GOT3 (cell line): ENCODE measurements at places on chromosomes 2 and 18.

GRCh38 chr2:215637651-215638050 is 201.8 kb upstream of the FN1 start:
- no peak for DNase-seq

DNA sequence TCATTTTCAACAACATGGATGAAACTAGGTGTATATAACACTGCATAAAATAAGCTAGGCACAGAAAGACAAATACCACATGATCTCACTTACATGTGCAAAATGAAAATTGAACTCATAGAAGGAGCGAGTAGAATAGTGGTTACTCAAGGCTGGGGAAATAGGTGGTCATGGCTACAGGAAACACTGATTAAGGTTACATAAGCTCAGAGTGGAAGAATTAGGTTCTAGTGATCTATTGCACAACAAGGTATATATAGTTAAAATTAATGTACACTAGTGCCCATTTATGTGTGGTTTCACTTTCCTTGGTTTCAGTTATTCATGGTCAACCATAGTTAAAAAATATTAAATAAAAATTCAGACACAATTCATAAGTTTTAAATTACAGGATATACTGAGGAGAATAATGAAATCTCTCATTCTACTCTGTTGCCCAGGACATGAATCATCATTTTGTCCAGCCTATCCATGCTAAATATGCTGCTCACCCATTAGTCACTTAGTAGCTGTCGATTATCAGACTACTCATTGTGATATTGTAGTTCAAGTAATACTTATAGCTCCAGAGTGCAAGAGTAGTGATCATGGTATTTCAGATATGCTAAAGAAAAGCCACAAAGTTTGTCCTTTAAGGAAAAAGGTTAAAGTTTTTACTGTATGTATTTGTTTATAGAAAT is 1530.9 kb upstream of the LRRTM1 start:
- DNase-seq, result no peak

GRCh38 chr18:55455938-55456337 is 132.1 kb downstream of the TCF4 start:
- no peak for DNase-seq

GRCh38 chr2:128347171-128347558 is 28.5 kb upstream of the HS6ST1 start:
- DNase-seq, result no peak

- no peak for DNase-seq
These were observed 889.5 kb downstream of the EPHA4 start for GRCh38 chr2:220682616-220683015.

DNA sequence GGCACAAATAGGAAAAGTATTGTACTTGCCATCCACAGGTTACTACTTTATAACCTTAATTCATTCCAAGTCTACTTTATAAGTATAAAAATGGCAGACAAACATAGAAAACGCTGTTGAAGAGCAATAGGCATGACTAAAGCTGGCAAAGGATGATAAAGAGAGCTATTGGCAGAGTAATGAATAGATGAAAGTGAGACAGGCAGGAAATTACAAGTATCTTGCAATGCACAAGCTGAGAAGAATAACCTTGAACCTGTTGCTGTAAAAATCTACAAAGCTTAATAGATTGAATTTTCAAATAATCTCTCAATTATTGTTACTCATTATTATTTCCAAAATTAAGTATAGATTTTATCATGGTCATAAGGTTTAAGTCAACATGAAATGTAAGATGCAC is 8.8 kb downstream of the PELI1 start:
- no peak for DNase-seq

GRCh38 chr2:3606370-3607201 is 11.7 kb downstream of the COLEC11 start:
- DNase-seq, result no peak

DNA sequence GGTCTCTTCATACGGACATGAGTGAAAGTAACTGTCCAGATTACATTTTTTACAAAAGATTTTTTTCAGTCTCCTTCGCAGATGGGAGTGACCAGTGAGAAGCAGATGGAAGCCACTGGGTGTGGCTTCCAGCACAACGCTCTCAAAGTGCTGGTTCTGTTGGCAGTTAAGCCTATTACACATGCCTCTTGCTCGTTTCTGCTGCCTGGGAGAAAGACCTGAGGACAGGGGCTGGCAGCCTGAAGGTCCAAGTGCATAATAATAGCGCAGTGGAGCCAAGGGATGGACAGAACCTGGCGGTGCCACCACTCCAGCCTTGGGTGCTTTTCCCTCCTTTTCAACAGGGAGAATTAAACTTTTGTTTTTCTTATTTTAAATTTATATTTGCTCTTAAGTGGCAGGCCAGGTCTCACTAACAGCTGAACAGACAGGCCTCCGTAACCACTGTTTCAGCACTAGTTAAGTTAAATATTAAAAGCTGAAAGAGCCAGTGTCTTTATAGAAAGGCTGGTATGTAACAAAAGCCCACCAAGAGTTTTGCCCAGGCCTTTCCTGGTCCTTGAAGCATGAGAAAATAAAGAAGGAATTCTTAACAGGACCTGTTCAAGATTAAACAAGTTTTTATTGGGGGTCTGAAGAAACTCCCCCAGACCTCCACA is 1.2 kb upstream of the SKA1 start:
- no peak for DNase-seq

- no peak for DNase-seq
These were observed 1303.8 kb upstream of the NRXN1 start for GRCh38 chr2:52335727-52336126.

GRCh38 chr18:24734058-24734457 is 273.6 kb downstream of the HRH4 start:
- DNase-seq, result no peak

GRCh38 chr2:217551252-217551899 is 451.4 kb downstream of the TNS1 start:
- no peak for DNase-seq

DNA sequence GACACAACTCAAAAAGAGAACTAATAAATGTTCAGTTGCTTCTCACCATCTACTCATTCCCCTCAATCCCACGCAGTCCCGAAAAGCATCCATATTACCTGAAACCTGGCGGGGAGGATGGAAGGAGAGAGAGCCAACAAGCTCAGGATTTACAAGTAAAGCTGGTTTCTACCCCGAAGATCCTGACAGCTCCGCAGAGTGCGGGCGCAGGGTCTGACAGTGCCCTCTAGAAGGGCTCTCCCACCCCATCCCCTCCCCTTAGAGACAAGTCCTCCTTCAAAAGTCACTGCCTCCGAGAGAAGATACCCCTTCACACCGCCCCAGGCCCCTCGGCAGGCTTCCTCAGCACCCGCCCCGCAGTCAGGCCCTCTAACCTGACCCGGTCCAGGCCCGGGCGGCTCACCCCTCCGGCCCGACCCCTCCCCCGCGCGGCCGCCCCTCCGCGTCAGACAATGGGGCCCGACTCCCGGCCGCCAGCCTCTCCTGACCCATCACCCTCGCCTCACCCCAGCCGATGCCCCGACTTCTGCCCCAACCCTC is 550 bp downstream of the RAB1A start:
- no peak for DNase-seq

GRCh38 chr2:101720732-101721131 is 23.2 kb downstream of the MAP4K4 start:
- DNase-seq, result no peak

- DNase-seq, result no peak
These were observed 160.8 kb upstream of the GYPC start for GRCh38 chr2:126495189-126495588.
